GM13976 (cell line): ENCODE measurements at places on chromosomes 12 and 14.
A peak's percentile ranks its signal among the peaks of the same experiment; 100 is the strongest.

DNA sequence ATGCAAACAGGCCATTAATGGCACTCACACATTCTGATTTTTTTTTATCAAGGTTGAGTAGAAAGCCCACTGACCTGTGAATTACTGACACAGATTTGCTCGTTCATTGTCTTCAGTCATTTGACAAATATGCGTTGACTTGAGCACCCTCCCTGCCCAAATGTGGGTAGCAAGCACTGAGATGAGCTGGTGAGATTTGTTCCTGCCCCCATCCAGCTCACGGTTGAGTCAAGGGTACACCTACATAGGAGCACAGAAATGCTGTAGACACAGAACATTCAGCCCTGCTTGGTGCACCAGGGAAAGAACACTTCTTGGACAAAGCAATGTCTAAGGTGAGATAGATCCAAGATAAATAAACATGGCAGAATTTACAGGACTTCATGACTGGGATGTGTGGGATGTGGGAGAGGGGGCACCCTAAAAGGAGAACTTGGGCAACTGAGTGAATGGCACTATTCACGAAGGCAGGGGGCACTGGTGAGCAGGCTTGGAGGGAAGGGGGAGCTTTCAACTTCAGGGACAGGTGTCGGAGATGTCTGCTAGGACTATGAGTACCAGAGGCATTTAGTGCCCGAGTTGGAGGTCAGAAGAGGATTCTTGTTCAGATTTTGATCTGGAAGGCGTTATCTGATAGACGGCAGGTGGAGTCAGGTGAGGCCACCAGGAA lies 213.4 kb downstream of the VRK1 start:
- no peak for DNase-seq

GRCh38 chr12:11580125-11580751 lies 69.2 kb upstream of the ETV6 start:
- no peak for DNase-seq

- DNase-seq: no peak
Measured at GRCh38 chr12:48198672-48198971, 4.5 kb downstream of the OR10AD1 start.

GRCh38 chr12:45518291-45519235 lies 210.9 kb upstream of the ARID2 start:
- peak; percentile 40 for DNase-seq

GRCh38 chr14:50600849-50601248 lies 40.9 kb downstream of the ATL1 start:
- no peak for DNase-seq

DNA sequence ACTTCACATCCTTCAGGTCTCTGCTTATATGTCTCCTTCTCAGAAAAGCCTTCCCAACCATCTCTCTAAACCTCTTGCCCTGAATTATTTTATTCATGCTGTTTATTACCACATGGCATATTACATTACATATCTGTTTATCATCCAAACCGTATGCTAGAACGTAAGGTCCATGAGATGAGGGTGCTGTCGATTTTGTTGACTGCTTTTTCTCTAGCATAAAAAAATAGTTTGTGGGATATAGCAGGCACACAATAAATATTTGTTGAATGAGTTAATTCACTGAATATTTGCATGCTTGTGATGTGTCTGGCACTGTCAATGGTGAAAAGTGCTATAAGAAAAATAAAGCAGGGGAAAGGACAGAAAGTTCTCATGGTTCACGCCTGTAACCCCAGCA lies 22.9 kb downstream of the SAMD4A start:
- no peak for DNase-seq

DNA sequence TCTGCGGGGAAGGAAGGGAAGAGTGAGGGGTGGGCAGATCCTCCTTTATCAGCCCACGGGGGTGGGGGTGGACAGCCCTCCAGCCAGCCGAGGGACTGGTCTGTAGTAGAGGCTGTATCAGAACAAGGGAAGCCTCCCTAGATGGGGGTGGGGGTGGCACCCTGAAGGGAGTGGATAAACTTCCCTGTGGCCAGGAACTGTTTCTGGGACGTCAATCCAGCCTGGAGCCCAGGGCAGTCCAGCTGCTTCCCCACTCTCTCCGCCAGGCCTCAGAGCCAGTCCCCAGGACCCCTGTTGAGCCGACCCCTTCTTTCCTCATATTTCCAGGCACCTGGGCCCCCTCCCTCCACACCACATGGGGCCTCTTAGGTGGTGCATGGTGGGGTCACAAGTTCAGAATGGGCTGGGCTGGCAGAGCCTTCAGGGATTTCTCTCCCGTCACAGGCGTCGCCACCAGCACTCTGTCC lies 6.7 kb downstream of the PLD4 start:
- DNase-seq: no peak

DNA sequence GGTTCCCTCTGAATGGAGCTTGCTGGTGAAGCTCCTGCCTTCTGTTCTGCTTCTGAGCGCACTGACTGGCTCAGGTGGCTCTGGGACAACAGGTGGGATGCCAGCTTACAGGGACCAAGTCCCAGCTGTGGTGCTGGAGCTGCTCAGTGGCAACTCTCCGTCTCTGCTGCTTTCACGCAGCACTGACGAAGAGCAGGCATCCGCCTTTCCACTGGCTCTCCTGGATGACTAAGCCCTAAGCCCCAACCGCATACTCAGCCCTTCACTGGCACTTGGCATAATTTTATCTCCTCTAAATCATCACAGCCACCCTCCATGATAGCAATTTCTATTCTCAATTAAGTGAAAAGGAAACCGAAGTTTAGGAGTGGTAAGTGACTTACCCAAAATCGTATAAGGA lies 3.7 kb upstream of the RTL1 start:
- no peak for DNase-seq

- DNase-seq: no peak
Measured at GRCh38 chr14:68507544-68508081, 285.3 kb downstream of the ZFP36L1 start.

- DNase-seq: no peak
Measured at GRCh38 chr14:65966188-65966587, 520.0 kb upstream of the CCDC196 start.

DNA sequence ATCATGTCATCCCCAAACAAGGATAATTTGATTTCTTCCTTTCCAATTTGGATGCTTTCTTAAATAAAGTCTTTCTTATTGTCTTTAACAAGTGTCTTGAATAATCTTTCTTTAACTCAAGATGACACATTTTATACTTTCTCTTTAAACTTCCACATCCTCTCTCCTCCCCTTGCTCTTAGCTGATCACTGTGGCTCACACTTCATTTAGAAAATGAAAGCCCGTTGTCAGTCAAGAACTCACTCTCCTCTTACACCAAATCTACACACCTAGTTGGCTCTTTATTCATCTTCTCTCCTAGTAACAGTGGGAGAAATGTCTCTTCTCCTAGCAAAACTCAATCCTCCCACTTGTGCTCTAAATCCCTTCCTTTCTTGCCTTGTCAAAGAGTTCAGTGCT lies 10.4 kb upstream of the RMST start:
- peak; percentile 44 for DNase-seq

DNA sequence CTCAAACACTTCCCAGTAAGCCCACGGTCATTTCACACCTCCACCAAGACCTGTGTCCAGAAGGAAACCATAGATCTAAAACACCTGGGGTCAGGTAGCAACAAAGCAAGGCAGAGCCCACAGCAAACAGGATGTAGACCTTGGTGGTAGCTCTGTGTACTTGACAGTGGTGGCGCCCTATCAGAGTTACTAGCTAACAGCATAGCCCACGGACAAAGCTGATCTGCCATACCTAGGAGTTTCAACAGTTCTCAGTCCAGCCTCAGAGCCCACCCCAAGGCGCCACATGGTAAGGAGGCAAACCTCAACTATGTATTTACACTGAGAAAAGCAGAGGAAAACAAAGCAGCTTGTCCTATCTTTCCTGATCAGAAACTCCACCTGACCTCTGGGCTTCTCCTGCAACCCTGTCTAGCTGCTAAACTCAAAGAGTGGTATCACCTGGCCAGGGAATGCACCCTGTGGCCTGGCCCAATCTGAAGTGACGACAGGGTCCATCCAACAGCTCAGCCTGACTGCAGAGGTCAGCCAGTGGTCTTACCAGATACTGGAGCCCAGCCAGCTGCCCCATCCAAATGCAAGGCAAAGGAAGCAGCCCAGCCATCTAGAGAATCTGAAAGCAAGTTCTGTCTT lies 46.3 kb downstream of the STON2 start:
- no peak for DNase-seq

- DNase-seq: no peak
Measured at GRCh38 chr12:75305412-75306332, 24.5 kb downstream of the CAPS2 start.

DNA sequence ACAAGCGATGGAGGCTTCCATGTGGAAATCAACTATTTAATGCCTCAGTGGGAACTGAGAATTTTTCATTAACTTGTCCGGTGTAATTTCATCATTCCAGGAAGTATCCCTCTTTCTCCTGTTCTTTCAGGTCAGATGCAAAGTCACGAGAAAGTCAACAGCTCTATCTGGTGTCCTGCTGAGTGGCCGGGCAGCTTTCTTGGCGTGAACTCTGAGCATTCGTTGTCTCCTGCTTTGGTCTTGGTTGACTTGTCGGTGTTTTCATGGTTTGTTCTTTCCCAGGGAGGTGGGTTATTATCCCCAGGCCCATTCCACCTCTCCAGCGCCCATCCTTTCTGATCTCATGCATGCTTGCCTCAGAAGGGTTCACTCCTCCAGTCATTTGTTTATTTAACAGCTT lies 149.1 kb downstream of the GLT1D1 start:
- DNase-seq: no peak

DNA sequence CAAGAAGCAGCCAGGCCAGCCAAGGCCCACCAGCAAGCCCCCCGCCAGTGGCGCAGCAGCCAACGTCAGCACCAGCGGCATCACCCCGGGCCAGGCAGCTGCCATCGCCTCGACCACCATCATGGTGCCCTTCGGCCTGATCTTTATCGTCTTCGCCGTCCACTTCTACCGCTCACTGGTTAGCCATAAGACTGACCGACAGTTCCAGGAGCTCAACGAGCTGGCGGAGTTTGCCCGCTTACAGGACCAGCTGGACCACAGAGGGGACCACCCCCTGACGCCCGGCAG lies 15.0 kb downstream of the ORAI1 start:
- DNase-seq: no peak

DNA sequence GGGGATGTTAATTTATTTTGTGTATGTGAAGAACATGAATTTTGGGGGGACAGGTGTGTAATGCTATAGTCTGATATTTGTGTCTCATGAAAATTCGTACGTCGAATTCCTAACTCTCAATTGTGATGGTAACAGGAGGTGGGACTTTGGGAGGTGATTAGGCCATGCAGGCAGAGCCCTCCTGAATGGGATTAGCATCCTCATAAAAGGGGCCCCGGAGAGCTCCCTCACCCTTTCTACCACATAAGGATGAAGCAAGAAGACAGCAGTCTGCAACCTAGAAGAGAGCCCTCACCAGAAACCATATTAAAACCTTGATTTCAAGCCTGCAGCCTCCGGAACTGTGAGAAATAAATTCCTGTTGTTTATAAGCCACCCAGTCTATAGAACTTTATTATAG lies 165.4 kb downstream of the MDGA2 start:
- no peak for DNase-seq

- DNase-seq: peak; percentile 30
Measured at GRCh38 chr14:101711041-101711856, 50.3 kb upstream of the PPP2R5C start.

- no peak for DNase-seq
Measured at GRCh38 chr12:14310866-14311265, 54.6 kb upstream of the ATF7IP start.

DNA sequence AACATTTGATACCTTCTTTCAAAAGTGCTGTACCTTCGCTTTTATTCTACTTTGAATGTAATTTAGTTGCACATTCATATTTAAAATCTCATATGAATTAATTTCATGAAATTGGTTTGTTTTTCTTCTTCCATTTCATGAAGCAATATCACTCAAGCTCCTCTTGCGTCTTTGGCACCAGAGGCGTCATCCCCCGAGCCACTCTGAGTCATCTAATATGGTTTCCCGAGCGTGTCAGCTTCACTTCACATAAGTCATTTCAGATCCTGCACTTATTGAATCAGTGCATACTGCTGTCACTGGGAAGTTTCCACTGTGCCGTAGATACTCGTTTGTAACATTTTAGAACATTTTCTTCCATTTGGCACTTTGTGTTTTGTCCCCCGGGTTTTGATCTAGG lies 105.6 kb downstream of the SLC25A47 start:
- no peak for DNase-seq

GRCh38 chr12:98374007-98374406 lies 141.4 kb upstream of the TMPO start:
- DNase-seq: no peak

DNA sequence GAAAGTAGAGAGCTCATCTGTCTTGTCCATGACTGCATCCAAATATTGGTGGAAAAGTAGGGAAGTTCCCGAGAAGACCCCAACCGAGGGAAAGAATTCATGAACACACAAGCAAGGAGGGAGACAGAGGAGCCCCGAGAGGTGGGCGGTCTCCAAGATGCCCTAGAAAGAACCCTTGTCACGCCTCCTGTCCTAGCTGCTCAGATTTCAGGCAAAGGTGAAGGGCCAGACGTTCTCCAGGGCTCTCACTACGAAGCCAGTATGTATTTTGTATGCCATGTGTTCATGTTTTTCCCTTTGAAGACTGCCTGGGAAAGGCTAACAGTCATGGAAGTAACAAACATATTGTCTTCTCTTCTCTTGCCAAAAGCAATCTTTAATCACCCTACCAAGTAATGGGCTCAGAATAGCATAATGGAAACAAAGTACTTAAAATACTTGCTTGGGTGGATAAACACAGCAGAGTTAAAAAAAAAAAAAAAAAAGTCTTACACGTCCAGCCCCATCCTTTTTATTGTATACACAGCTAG lies 99.2 kb upstream of the TBX3 start:
- DNase-seq: no peak

GRCh38 chr14:70358631-70359030 lies 852 bp downstream of the COX16 start:
- no peak for DNase-seq

DNA sequence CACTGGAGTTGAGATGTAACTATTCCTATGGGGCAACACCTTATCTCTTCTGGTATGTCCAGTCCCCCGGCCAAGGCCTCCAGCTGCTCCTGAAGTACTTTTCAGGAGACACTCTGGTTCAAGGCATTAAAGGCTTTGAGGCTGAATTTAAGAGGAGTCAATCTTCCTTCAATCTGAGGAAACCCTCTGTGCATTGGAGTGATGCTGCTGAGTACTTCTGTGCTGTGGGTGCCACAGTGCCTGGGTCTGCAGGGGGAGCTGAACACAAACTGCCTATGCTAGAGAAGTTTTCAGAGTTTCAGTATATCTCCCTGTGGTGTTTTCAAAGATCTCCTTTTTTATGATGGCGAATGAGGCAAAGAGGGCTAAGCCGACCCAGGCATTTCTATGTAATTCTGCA lies 179.2 kb upstream of the OR4E1 start:
- DNase-seq: no peak
